ENCODE measurements at places on chromosomes 2 and 18.

- peak; percentile 80 for DNase-seq
Observed at GRCh38 chr2:218284106-218284811, 8.0 kb downstream of the TMBIM1 start.

- no peak for DNase-seq
Observed at GRCh38 chr18:34947711-34948125, 93.5 kb upstream of the MAPRE2 start.

- no peak for DNase-seq
Observed at GRCh38 chr18:61850756-61851155, 42.1 kb downstream of the RNF152 start.

GRCh38 chr2:241835611-241836010 is 23.1 kb downstream of the PDCD1 start:
- no peak for DNase-seq

DNA sequence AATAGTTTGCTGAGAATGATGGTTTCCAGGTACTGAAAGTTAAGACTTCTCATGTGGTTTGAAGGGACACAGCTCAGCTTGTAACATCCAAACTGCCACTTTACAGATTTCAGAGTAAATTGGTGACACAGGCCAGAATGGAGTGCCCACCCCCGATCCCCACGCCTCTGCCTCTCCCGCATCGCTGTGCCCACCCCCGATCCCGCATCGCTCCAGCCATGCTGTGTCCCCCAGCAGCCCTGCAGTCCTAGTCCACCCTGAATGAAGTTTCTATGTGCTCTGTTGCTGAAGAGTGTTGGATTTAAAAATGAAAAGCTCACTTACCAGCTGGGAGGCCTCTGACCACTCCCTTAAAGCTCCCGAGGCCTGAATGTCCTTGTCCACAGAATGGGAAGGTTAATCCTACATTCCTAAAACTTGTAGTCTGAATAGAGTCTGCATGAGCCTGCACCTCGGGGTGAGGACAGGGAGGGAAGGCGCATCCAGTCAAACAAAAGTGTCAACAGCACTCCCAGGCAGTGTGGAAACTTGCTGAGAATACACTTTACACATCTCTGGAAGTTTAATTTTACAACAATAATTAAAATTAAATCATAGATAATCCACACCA is 176.4 kb upstream of the ID2 start:
- no peak for DNase-seq

GRCh38 chr2:28523902-28524301 is 28.0 kb downstream of the PLB1 start:
- no peak for DNase-seq

GRCh38 chr2:31258351-31258750 is 24.4 kb downstream of the EHD3 start:
- no peak for DNase-seq

GRCh38 chr2:170162271-170162632 is 15.7 kb upstream of the MYO3B start:
- no peak for DNase-seq

GRCh38 chr2:41922177-41922576 is 125.6 kb upstream of the PKDCC start:
- DNase-seq, result no peak

- DNase-seq, result no peak
Observed at GRCh38 chr2:205022841-205023240, 477.6 kb downstream of the PARD3B start.

GRCh38 chr2:144229296-144229695 is 290.6 kb downstream of the ZEB2 start:
- no peak for DNase-seq

DNA sequence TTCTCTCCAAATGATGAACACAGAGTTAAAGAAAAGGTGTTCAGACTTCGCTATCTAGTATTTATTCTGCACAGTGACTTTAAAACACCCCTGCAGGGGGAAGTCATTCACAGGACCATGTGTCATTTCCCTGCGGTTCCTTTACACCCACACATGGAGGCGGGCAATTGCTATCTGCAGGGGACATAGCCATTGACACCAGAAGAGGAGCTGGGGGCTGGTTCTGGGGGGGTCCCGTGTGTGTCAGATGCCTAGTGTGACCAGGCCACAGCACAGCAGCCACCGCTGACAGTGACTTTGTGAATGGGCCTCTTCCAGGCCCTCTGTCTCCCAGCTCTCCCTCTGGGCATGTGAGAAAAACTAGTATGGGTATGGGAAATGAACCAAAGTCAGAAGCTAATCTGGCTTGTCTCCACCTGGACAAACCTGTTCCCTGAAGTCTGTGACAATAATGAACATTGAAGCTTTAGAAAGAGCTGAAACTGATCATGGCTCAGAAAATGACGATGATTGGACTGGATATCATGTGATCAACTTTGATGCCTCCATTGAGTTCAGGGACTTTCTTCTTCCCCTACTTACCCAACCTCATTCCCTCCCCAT is 7.5 kb upstream of the GBX2 start:
- no peak for DNase-seq

- no peak for DNase-seq
Observed at GRCh38 chr2:166444306-166444705, 49.7 kb downstream of the SCN7A start.
